Uterus (tissue), 4 donors: ENCODE measurements at places on chromosomes 1 and 21. TPM values are rescaled to one million over a fixed set of nuclear protein-coding genes. Genes with fewer than 3 reads are reported as not detected.

PTPRC gene
- total RNA-seq: 15.0 TPM

CD1E gene
- not detected for total RNA-seq

DNA sequence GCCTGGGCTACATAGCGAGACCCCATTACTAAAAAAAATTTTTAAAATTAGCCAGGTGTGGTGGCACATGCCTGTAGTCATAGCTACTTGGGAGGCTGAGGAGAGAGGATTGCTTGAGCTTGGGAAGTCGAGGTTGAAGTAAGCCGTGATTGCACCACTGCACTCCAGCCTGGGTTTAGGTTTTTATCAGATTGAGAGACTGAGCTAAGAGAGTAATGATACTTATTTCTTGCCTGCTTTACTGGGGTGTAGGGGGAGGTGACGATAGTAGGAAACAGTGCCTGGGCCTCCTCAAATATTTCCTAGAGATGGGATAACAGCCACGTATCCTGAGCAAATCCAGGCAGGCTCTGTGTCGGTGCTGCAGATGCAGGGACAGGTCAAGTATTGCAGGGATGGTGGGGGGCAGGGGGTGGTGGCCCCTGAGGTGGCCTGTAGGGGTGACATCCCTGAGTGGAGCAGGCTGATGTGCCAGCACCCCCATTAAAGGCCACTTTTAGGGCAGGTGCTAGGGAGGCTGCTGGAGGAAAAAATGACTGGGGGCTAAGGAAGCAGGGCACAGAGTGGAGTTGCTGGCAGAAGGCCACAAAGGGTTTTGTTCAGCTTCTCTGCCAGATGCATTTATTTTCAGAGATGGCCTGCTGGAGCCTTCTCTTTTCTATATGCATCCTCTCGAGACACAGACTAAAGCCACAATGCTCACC, 130.5 kb downstream of the RHOU start:
- no peak for DNase-seq

DNA sequence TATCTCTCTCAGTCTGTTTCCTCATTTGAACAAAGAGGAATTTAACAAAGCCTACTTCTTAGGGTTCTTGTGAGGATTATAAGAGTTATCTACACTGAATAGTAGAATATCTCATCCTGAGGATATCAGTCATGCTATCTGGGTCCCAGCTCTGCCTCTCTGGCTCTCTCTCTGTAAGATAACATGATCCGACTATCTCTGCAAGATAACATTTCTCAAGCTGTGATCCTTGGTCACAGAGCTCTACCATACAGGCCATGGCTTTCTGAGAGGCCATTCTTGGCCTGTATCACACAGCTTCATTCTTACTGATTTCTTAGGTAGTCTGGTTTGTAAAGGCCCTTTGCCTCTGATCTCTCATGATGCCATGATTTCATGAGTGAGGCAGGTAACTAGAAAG, 71.0 kb upstream of the TRABD2B start:
- DNase-seq: no peak

- DNase-seq: no peak
Observed at GRCh38 chr1:62247391-62248168, 52.9 kb downstream of the L1TD1 start.

SAMSN1 gene
- 0.29 TPM for total RNA-seq

DNA sequence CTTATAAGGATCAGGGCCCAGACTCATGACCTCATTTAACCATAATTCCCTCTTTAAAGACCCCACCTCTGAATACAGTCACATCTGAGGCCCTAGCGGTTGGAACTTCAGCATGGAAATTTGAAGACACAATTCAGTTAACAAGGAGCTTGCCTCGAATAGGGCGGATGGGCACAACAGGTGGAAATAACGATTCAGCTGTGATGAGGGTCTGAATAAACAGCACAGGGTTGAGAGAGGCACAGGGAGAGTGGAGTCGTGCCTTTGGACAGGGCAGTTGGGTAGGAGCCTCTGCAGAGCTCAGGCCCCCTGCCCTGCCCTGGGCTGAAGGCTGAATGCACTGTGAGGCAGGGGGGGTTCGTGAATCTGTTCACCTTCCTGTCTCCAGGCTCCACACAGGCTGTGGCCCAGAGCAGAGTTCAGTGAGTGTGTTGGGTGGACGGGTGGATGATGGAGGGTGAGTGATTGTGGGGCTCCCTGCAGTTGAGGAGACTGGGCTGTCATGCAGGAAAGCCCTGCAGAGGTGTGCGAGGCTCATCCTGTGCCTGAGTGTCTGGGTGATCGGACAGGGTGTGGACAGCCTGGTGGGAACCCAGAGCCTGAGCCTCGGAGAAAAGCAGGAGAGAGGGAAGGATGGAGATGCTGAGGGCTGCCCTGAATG, 243.1 kb downstream of the FOXD2 start:
- no peak for DNase-seq

GRCh38 chr1:81428998-81429397, 371.7 kb upstream of the ADGRL2 start:
- no peak for DNase-seq

HTR1D gene
- not detected for total RNA-seq

- no peak for DNase-seq
Observed at GRCh38 chr1:27368869-27369582, 2.3 kb upstream of the MAP3K6 start.

DNA sequence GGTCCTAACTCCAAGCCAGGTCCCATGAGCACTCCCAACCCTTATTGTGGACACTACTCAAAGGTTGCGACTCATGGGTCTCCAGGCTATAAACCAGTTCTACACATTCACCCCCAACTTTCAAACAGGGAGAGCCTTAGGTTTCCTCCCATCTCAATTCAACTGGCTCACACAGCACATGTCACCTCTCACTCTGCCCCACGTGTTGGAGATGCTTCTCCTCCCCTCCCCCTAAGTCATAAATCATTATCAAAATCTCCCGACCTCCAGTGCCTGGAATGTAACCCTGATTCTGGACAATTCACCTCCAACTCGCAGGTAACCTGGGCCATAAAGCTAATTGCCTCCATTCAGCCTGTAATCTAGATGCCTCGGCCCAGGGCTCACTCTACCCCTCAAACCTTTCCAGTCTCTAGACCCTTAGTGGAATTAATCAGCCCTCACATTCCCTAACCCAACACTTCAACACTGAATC, 595 bp downstream of the AK2 start:
- no peak for DNase-seq

DNA sequence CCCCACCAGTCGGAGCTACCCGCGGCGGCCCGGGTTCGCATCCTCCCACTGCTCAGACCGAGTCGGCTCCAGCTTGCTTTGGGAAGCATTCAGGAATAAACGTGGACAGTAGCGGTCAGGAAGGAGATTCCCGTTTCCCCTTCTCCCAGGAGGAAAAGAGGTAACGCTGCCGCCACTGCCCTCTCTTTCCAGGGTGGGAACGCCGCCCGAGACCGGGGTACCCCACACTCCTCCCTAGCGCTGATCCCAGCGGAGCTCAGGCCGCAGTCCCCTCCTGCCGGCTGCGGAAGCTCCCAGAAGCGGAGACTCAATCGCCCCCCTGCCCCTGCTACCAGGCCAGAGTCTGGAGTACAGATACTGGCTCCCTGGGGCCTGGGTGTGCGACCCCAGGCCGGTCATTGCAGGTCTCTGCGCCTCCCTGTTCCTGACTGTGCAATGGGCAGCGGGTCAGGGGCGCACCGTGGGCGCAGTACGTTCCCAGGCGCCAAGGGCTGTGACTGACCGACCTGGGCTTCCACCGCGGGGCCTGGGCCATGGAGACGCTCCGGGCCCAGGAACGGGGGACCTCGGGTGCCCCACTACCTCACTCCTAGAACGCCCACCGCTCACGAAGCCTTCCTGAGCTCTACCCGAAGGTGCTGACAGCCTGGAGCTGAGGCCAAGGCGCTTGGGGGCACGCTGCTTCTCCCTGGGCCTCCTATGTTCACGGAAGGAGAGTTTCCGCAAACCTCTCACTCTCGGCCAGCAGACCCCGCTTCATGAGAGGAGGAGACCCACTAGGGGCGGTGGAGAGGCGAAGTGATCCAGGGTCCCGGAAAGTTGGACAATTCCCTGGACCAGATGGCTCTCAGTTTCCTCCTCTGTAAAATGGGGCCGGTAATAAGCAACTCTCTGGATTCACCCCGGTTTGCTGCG, 7.8 kb downstream of the DMRTA2 start:
- no peak for DNase-seq

DNA sequence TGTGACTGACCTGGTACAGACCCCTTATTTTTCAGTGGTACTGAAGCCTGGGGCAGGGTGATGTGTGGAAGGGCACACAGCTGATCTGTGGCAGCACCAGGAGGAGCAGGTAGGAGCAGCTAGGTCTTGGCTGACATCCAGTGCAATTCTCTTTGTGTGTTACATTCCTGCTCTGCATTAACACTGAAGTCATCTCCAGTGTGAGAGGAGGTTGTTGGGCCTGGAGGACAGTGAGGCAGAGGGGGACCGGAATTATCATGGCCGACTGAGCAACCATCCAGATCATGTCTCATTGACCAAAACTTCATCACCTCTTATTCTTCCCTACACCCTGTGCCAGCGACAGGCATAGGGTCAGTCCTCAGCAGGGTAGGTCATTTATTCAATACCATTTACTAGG, 1.5 kb downstream of the SLAMF8 start:
- DNase-seq: no peak

DNA sequence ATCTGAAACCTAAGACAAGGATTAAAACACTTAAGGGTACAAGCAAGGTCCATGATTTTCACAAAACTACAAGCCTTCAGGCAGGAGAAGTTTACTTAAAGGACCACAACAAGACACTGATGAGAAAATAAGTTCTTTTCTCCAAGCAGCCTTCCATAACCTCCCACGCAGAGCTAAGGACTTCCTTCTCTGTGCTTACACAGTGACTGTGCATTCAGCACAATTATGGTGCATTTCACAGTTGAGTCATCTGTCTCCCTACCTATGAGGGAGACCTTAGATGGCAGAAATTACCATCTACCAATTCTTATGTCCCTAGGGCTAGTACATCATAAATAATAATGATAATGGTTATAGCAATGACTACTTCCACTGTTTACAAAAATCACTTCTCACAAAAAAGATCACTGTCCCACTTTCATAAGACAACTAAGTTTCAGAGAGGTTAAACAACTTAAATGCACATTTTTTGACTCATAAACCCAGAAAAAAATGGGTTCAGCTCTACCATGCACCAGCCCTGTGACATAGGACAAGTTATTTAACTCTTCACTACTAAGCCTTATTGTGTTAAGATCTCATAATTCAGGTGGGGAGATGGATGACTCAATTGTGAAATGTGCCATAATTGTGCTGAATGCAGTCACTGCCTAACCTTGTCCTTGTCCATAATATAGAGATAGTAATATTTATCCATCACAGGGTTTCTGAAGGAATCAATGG, 45.3 kb downstream of the TARBP1 start:
- DNase-seq: no peak

TSTD1 gene
- not detected for total RNA-seq

- no peak for DNase-seq
Observed at GRCh38 chr21:37842163-37842919, 73.9 kb downstream of the KCNJ6 start.

DNA sequence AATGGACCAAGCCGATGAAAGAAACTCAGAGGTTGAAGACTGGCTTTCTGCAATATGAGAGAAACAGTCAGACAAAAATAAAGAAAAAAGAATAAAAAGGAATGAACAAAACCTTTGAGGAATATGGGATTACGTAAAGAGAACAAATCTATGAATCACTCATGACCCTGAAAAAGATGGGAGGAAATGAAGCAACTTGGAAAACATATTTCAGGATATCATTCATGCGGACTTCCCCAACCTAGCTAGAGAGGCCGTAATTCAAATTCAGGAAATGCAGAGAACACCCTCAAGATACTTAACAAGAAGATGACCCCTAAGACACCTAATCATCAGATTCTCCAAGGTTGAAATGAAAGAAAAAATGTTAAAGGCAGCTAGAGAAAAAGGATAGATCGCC, 705.3 kb upstream of the CHRM3 start:
- DNase-seq: no peak

MAST2 gene
- total RNA-seq: 12.8 TPM

FCGR1A gene
- 3.9 TPM for total RNA-seq
